ENCODE measurements at places on chromosomes 1 and 21.
A peak's percentile ranks its signal among the peaks of the same experiment; 100 is the strongest.

DNA sequence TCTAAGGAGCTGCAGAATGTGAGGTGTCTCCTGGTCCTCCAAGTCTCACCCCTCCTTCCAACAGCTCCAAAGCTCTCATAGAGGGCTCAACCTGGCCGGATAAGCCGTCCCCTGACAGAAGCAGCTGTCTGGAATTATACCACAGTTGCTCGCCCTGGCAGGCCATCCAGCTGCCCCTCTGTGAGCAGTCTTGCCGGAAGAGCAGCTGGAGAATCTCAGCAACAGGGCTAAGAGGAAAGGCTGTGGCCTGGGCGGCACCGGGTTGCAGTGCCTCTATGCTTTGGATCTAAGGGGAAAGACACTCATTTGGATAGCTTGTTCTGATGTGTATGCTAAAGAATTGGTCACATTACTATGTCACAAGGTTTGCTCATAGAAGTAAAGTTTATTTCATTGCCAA is 12.4 kb downstream of the TMCC2 start:
- no peak for DNase-seq

- DNase-seq = no peak
Measured at GRCh38 chr1:51512120-51512519, 6.9 kb downstream of the EPS15 start.

GRCh38 chr1:85259912-85260274 is 431 bp upstream of the C1orf52 start:
- no peak for DNase-seq

GRCh38 chr1:230917284-230918135 is 49.2 kb upstream of the C1orf198 start:
- no peak for DNase-seq

DNA sequence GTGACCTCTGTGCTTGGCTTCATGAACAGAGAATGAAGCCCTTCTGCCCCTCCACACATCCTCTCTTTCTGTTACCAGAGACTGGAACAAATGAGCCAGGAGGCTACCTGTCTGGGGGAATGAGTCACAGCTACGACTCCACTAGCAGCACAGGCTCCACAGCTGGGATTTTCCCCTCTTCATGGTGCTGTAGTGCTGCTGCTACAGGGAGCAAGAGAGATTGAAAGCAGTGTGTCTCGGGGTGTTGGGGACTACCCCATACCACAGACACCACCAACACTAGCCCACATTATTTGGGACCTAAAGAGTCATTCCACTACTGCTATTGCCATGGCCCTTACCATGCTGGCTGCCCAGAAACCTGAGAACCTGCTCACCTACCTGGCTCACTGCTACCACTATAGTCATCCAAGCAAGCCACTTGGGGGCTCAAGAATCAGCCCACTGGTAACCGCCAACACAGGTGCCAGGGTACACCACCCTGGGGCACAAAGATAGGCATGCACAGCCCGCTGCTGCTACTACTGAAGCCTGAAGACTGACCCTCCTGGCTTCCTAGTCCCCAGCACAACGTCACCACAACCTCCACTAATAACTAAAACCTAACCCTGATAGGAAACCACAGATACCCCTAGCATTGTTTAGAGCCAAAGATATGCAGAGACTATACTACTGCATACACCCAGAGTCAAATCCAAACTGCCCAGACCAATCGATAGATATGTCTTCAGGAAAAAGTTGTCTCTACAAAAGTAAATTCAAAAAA is 17.7 kb downstream of the CD1E start:
- no peak for DNase-seq

DNA sequence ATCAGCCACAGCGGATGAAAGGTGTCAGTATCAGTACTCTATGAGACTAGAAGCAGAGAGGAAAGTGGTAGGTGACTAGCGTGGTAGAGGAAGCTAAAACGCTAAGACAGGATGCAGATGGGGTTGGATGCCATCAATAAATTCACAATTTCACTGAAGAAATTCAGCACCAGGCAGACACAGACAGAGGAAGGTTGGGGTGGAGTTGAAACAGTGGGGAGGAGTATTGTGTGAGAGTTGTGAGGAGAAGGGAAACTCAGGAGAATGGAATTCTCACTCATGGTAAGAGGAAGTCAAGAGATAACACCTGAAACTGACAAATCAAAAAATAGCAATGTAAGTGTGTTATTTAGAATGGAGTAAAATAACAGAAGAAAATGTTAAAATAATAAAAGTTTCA is 208.5 kb upstream of the DAB1 start:
- no peak for DNase-seq

DNA sequence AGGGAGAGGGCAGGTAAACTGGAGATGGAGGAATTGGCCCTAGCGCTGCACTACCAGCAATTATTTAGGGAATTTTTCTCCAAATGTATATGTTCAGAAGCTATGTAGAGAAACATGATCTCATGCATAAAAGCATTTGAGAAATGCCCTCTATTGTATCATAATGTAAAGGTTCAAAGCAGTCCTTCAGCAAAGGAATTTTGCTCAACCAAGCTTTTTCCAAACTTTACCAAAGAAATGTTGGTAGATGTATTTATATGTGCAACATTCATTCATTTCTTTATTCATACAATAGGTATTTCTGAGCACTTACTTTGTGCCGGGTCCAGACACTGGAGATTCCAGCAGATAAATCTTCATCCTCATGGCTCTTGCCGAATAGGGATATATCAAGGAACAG is 64.4 kb downstream of the XCL1 start:
- DNase-seq = no peak

- no peak for DNase-seq
Measured at GRCh38 chr1:961132-961669, 817 bp downstream of the KLHL17 start.

DNA sequence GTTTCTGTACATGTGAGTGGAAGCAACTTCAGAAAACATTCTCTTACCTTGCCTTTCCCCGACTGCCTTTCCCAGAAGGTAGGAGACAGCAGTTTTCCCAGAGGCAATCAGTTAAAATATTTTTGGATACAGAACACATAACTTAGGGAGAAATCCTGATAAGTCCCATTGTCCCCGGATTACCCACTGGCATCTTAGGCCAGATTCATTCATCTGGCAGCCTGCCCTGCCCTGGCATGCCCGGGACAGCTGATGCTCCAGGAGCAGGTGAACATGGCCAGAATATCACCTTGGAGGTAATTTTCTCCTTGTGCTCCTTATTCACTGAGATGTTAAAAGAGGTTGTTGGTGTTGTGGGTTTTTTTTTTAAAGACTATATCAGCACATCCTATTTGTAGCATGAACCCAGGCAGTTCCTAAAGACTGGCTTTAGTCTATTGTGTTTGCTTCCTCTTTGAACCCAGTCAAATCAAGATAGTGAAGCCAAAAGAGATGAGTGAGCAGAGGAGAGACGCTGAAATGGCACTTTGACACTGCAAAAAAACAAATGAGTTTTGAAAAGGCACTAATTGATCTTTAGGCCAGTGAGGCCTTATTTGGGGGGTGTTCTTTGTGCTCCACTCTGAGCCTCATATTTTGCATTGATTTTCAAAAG is 139.6 kb downstream of the PLPP3 start:
- no peak for DNase-seq

DNA sequence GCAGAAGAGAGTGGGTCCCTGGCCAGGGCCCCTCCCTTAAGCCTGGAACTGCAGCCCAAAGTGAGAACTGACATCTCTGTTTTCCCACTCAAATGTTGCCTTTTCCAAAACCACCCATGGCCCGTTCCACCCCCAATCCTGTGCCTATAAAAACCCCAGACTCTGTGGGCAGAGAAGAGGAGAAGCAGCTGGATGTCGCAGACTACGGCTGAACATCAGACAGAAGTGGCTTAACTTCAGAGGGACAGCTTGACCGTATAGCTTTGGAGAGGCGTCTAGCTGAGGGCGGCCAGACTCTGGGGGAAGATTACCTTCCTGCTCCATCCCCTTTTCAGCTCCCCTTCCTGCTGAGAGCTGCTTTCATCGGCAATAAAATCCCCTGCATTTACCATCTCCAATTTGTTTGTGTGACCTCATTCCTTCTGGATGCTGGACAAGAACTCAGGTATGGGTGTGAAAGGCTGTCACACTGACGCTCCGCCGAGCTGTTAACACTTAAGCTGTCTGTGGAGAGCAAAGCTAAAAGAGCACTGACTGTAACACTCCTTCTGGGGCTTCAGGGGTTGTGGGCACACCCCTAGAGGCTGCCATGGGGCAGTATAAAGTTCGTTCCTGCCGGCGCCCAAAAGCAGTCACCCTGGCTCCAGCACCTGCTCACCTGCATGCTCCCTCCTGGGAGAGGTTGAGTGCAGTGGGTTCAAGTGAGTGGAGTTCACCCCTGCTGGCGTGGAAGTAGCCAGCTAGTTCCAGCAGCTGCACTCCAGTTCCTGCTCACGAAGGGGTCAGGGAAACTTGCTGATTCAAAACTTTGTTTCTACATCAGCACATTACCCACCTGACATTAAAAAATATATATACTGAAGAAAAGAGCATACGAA is 19.6 kb upstream of the ERO1B start:
- DNase-seq = no peak

GRCh38 chr1:230175163-230175747 is 108.2 kb downstream of the GALNT2 start:
- DNase-seq = no peak

DNA sequence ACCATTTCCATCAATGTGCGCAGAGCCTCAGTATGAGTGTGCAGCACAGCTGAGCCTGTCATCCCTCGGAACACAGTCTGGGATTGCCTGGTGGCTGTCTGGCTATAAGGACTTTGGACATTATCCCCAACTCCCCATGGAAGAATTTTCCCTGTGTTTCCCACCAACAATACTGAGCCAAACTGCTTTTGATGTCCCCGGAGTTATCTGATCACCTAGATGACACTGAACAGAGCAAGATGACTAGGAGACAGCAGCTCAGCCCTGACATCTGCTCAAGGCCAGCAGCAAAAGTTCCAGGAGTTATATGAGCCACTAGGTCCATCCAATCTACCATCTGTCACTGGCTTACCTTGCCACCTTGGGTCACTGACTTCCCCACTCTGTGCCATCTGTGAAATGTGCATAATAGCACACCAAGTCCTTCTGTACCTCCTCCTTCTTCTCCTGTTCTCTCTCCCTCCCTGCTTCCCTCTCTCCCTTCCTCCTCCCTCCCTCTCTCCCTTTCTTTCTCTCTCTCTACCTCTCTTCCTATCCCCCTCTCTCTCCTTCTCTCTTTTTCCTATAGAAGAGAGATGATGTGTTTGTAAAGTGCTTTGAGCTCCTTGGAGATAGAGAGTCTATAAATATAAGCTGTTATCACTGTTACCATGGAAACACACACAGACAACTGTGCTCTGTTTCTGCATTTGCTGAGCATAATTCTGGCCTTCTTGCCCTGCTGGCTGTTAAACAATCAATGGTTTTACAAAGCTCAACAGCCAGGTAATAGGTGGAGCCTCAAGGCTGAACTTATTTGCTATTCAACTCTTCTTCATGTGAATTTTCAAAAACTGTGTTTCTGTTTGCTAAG is 19.7 kb upstream of the ATP1B1 start:
- no peak for DNase-seq

GRCh38 chr1:191174298-191174697 is 696.6 kb upstream of the BRINP3 start:
- no peak for DNase-seq

DNA sequence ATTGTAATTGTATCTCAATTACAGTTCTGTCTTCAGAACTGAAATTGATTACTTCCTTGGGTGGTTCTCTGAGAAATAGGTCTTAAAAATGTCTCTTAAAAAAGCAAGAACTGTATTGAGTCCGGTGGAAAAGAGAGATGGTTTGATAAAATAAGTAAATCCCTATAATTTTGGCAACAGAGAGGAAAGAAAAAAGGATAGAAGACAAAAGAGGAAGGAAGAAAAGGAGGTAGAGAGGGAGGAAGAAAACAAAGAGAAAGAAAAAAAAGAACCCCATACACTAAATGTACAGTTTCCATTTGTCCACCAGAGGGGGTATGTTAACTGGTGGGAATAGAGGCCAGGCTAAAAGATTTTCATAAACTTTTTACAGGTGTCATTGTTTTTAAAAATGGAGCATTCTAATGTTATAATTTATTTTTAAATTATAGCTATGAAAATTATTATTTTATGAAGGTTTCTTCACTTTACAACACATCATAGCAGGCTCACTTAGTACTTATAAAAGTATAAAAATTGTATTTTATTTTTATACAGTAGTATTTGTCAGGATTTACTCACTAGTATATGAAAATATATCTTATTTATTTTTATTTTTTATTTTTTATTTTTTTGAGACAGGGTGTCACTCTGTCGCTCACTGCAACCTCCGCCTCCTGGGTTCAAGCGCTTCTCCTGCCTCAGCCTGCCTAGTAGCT is 2.1 kb upstream of the UBE2T start:
- no peak for DNase-seq

DNA sequence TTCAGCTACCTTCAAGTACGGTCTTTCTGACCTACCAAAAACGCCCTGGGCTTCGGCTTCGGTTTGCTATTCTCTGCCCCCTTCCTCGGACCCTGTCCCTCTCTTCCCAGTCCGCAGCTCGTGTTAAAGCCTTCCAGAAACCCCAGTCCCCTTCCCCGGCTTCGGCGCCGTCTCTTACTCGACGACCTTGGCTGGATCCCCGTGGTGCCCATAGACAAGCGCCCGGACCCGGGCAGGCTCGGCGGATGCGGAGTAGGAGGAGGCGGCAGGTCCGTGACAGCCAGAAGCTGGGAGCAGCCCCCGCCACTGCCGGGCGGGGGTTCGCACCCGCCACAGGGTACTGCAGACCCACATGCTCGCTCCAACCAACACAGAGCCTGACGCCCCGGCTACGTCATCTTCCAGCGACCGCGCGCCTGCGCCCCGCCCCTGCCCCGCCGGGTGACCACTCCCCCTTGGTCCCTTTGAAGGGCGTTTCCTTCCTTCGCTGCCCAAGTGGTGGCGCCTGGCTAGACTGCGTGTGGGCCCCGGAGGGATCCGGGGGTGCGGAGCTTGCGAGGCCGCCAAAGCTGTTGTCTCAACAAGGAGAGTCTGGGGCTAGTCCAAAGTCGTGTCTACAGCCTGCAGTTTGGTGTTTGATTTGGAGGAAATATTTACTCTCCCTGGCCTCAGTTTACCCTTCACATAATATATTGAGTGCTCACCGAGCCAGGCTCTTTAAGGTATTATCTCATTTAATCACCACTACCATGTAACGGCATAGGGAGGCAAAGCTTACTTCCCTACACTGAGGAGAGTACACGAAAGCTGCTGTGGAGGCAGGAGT is at the start of gene MECR:
TSS of gene MECR (minus strand) at position 382 of the 826 bp plus-strand sequence. CDS start at position 354, 28 bp downstream.
- no peak for DNase-seq

- DNase-seq = no peak
Measured at GRCh38 chr1:150765296-150765976, at the start of gene CTSS. CTSS (minus strand) TSS chr1:150765778; CDS start chr1:150764763, 1,015 bp downstream.

GRCh38 chr1:58908561-58909560 is 125.0 kb upstream of the JUN start:
- peak; percentile 49 for DNase-seq

GRCh38 chr21:45996311-45997204 is 15.0 kb downstream of the COL6A1 start:
- DNase-seq = no peak

DNA sequence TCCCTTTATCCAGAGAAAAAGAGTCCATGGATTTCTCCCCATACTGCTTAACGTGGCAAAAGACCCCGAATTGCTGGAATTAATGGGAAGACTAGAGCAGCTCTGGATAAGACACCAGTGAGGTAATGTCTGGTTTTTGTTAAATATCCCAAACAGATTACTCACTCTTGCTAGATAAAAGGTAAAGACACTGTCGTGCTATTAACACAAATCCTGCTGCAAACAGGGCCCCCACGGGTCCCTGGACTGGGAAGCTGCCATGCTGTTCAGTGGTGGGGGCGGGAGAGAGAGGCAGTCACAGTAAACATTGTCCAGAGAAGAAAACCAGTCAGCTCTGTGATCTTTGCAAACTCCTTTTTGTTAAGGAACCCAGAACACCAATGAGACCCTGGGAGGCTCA is 15.2 kb upstream of the SRP9 start:
- no peak for DNase-seq
